Globus pallidus (tissue), 1 donor: ENCODE measurements at places on chromosomes 2 and 18.

DNA sequence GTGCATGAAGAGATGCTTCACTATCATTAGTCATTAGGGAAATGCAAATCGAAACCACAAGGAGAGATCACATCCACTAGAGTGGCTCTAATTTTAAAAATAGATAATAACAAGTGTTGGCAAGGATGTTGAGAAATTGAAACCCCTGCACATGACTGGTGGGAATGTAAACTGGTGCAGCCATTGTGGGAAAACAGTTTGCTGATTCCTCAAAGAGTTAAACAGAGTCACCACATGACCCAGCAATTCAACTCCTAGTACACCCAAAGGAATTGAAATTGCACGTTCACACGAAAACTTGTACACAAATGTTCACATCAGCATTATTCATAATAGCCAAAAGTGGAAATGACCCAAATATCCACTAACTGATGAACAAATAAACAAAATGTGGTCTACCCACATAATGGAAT lies 179.5 kb downstream of the BCL2 start:
- DNase-seq: no peak

- peak; percentile 4 for DNase-seq
These were observed 260.6 kb upstream of the LINC00305 start for GRCh38 chr18:64409511-64409910.

GRCh38 chr2:200809506-200810251 lies 2.0 kb upstream of the BZW1 start:
- no peak for DNase-seq

GRCh38 chr2:20224716-20225293 lies at the start of gene SDC1:
Gene SDC1, minus strand, starts transcription at chr2:20225130. Its CDS starts 263 bp downstream, at chr2:20224867.
- no peak for DNase-seq

GRCh38 chr2:6168485-6168884 lies 476.3 kb downstream of the SOX11 start:
- DNase-seq: no peak

GRCh38 chr18:13616525-13617035 lies 109.8 kb downstream of the FAM210A start:
- no peak for DNase-seq

GRCh38 chr2:8217468-8218030 lies 464.3 kb upstream of the ID2 start:
- DNase-seq: no peak

DNA sequence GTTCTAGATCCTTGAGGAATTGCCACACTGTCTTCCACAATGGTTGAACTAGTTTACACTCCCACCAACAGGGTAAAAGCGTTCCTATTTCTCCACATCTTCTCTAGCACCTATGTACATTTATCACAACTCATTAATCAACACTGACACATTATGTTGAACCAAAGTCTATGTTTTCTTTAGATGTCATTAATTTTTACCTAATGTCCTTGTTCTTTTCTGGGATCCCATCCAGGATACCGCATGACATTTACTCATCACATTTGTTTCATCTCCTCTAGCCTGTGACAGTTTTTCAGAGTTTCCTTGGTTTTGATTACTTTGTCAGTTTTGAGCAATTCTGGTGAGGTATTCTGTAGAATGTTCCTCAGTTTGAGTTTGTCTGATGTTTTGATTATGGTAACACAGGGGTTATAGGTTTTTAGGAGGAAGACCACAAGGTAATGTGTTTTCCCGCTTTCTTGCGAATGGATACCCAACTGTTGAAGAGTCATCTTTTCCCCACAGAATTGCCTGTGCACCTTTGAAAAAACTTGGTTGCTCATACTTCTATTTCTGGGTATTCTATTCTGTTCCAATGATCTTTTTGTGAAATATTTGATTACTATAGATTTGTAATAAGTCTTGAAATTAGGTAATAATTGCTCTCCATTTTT lies 3.0 kb upstream of the UGT1A9 start:
- no peak for DNase-seq

GRCh38 chr2:199772035-199772976 lies 78.7 kb downstream of the FTCDNL1 start:
- DNase-seq: no peak

- DNase-seq: no peak
These were observed 903.8 kb downstream of the SLC4A3 start for GRCh38 chr2:220531216-220531615.

DNA sequence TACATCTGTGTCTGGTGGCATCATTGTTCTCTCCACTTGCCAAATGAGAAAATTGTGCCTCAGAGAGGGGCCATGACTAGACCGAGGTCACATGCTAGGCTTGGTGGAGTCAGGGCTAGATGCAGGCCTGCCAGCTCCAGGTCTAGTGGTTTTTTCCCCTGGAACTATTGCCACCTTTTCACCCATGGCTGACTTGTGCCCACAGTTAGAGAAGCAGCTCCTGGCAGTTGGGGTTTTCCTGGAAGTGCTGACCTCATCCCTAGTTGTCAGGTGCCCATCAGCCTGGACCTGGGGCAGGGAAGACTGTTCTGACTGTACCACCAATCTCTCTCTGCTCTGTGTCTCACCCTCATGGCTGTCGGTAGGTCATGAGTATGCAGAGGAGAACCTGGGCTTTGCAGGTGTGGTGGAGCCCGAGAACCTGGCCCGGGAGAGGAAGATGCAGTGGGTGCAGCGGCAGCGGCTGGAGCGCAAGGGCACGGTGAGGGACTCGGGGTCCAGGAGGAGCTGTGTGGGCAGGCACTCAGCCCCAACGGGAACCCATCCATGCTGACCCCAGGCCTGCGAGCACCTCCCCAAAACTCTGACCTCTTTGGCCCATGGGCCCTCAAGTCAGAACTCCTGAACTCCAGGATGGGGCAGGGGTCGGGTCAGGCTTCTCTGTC lies 12.4 kb upstream of the CATIP start:
- no peak for DNase-seq

GRCh38 chr2:44942304-44943030 lies 965 bp downstream of the SIX3 start:
- DNase-seq: no peak

DNA sequence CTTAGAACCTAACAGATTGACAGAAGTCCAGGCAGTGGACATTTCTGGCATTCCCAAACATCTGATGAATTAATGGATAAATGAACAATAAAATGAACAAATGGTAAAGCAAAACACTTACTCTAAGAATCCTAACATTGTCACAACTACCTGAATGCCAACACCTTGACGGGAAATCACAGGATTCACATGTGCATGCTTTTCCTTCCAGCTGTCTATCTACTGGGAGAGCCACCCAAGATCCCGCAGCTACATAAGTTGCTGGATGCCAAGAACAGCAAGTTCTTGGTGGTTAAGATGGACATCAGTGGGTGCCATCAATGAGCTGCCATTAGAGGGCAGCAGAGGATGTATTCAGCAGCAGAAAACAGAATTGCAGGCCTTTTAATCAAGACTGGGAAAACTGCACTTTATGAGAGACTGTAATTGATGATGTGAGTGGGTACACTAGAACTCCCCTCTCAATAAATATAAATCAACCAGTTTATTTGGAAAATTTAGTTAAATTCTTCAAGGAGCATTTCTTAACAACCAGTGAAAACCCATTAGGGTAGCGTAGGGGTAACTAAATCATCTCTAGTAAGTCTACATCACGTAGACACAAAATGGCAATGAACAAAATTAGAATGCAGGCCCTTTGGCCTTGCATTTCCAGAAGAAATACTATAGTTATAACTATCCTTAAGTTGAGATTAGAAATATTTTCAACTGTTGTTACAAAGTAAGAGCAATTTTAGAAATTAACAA lies 45.6 kb downstream of the SESTD1 start:
- peak; percentile 90 for DNase-seq

DNA sequence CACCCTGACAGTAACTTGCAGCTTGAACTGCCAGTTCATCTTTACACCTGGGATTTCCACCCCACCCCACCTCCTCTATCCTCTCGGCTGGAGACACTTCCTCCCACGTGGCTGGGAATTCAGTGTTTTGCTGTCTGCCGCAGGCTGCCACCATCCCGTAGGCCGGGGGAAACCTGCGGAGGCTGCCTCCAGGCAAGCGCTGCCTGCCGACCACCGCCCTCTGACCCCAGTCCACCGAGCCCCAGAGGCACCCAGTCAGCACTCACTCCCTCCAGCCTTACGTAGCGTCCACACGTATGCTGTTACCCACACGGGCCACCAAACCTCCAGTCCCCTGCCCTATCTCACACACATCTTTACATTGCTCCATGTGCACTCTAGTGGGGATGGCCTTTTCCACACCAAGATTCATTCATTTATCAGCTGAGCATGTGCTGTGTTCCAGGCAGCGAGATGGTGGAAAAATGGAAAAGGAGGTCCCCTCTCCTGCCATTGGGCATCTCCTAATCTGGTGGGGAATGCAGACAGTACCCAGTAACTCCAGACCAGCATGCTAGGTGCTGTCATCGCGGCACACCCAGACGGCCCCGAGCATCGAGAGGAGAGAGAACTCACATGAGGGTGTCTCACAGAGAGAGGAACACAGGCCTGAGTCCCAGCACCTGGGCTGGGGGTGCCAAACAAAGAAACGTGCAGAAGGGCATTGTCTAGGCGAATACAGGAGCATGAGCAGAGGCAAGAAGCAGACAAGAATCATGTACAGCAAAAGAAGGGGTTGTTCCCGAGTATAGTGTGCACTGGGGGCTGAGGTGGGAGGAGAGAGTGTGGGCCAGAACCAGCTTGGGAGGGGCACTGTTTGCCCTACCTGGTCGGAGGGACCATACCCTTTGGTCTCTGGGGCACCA lies 166.9 kb downstream of the SMAD7 start:
- no peak for DNase-seq

DNA sequence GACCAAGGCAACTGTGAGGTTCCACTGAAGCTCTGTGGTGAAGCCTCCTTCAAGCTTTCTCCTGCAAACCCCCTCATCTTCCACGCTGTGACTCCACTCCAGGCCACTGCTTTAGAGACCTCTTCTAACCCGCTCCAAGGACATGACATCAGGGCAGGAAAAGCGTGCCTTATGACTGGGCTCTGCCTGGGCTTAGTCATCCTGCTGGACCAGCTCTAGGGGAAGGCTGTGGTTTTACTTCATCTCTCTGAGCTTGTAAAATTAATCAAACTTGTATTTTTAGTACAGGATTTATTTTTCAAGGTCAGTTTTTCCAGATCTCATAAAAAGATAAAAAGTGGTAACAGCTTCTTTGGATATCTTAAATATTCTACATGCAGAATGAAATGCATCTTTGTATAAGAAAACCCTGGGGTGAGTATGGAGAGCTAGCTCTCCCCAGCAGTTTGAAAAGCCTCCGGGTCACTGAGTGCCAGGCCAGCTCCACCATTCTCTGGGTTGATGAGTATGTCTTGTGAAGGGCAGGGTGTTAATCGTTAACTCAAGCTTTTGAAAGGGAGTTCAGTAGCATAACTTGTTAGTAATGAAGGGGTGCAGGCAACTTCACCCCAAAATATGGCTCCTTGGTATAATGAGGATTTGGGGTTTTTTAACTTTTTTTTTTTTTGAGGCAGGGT lies 33.1 kb upstream of the YPEL5 start:
- no peak for DNase-seq
